SJCRH30 (cell line): ENCODE measurements at places on chromosomes 12 and 14. TPM values are rescaled to one million over a fixed set of nuclear protein-coding genes. Genes with fewer than 3 reads are reported as not detected.

- peaks cover 34% of the 10 kb centered on the region for H3K4me1 ChIP-seq
- peak; percentile 85 for DNase-seq
- H3K4me3 ChIP-seq = no peak overlapping the region
- peaks cover 34% of the 10 kb centered on the region for H3K36me3 ChIP-seq
These were observed 4.8 kb downstream of the IFFO1 start for GRCh38 chr12:6551063-6551461.

DNA sequence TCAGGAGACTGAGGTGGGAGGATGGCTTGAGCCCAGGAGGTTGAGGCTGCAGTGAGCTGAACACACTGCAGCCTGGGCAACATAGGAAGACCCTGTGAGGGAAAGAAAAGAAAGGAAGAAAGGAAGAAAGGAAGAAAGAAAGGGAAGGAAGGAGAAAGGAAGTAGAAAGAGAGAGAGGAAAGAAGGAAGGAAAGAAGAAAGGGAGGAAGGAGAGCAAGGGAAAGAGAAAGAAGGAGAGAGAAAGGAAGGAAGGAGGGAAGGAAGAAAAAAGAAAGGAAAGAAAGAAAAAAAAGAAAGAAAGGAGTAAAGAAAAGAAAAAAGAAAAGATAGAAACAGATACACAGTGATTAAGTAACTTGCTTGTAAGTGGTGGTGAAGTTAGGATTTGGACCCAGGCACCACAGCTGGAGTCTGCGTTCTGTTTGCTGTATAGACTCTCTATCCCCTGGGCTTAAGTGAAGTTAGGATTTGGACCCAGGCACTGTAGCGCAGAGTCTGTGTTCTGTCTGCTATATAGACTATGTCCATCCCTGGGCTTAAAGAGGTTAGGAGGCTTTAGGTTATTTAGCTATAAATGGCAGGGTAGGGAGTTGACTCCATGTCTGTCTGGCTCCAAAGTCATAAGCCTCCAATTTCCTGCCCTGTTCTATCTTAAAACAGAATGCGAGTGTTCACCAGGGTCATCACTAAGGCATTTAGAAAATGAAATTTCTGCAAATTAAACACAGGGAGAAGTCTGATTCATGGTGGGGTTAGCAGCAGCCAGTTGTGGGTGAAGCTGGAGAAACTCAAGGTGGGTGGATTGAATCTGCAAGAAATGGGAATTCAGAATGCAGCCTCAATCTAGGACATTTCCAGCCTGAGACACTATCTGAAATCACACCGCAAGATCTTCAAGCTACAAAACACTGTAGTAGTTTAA, 13.3 kb upstream of the C12orf75 start:
- DNase-seq = no peak
- H3K4me1 ChIP-seq = no peaks in the 10 kb centered on the region
- H3K4me3 ChIP-seq = no peak overlapping the region
- no peak overlapping the region for H3K27ac ChIP-seq
- H3K36me3 ChIP-seq = no peaks in the 10 kb centered on the region

DNA sequence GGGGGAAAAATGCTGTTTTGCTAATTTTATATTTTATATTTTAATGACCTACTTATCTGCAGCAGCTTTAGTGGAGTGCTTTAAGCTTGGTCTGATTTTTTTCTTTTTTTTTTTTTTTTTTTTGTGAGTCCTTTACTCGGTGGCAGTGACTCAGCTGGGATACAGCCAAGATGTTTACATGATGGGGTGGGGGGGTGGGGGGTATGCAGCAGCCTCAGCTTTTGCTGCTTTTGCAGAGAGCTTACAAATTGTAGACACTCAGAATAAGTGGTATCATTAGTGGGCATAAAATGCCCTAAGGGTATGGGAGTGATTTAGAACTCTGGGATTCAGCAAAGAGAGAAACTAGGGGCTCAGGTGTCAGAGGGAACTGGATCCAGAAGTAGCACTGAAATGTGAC, 38.2 kb upstream of the ARHGAP5 start:
- H3K4me1 ChIP-seq = no peaks in the 10 kb centered on the region
- H3K4me3 ChIP-seq = no peak overlapping the region
- no peak for DNase-seq
- H3K36me3 ChIP-seq = no peaks in the 10 kb centered on the region
- no peaks in the 10 kb centered on the region for H3K27me3 ChIP-seq

DNA sequence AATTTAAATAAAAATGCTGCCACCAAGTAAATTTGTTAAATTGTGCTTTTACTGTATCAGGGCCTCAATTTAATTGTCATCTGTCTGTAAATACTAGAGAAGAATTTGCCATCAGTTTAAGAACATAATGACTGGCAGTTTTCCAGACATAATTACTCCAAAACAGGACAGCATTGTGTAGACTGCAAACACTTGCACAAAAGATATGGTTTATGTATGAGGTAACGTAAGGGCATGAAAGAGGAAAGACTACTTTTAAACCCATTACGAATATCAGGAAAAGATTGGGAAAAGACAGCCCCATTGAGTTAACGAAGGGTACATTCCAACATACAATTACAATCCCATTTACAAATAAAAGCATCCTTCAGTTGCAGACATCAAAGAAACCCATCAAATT, 59.8 kb upstream of the KRR1 start:
- no peak overlapping the region for H3K27ac ChIP-seq
- no peaks in the 10 kb centered on the region for H3K27me3 ChIP-seq
- peaks cover 2% of the 10 kb centered on the region; the same call in 1 of the 2 replicates for H3K4me1 ChIP-seq
- no peak overlapping the region for H3K4me3 ChIP-seq
- no peak for DNase-seq

DNA sequence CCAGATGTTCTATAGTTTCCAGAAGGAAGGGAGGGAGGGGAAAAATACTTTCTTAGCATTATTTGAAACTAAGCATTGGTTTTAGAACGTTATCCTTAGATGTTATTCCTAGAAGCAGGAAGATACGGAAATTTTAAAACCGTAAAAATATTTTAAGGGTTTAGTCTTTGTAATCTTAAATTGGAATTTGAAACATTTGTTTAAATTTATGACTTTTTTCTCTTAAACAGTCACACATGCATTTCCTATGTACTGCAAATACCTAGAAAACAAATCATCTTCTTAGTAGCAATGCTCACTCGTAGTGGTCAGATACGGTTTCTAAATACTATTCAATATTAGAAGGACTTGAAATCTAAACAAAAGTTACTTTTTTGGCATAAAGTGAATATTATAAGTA, 282.0 kb downstream of the ERC1 start:
- no peaks in the 10 kb centered on the region for H3K27me3 ChIP-seq
- H3K27ac ChIP-seq = no peak overlapping the region
- H3K36me3 ChIP-seq = no peaks in the 10 kb centered on the region
- DNase-seq = no peak
- H3K4me1 ChIP-seq = no peaks in the 10 kb centered on the region

GRCh38 chr14:105139831-105140239, 28.7 kb downstream of the JAG2 start:
- no peak overlapping the region for H3K27ac ChIP-seq
- no peak for DNase-seq
- no peaks in the 10 kb centered on the region for H3K27me3 ChIP-seq
- H3K4me3 ChIP-seq = no peak overlapping the region
- H3K4me1 ChIP-seq = no peaks in the 10 kb centered on the region

DNA sequence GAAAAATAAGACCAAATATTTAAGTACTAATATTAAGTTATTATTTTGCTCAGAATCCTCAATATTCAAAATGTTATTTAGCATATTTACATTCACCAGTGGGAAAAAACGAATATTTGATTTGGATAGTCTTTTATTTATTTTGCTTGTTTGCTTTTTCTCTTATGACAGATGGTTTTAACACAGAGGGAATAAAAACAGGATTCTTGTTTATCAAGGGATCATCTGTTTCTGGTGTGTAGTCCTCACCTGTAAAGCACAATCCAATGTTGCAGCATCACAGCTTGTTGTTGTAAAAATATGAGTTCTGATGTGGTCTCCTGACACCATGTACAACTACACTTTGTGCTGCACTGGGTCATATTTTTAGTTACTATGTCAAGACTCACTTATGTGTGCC, 103.9 kb downstream of the AVPR1A start:
- H3K36me3 ChIP-seq = no peaks in the 10 kb centered on the region
- no peaks in the 10 kb centered on the region; the same call in 1 of the 2 replicates for H3K4me1 ChIP-seq
- H3K4me3 ChIP-seq = no peak overlapping the region
- H3K27me3 ChIP-seq = no peaks in the 10 kb centered on the region

NRXN3 gene
- 0.02 TPM in 1 of 2 replicates, not detected in the other for total RNA-seq

PTPN6 gene
- 0.18 and 0.38 TPM in 2 replicates for total RNA-seq

PCK2 gene
- total RNA-seq = 14.9 and 16.2 TPM in 2 replicates

BDKRB1 gene
- total RNA-seq = 2.0 and 2.3 TPM in 2 replicates

PLXNC1 gene
- 0.05 and 0.08 TPM in 2 replicates for total RNA-seq

SDS gene
- total RNA-seq = not detected in 2 replicates
